ENCODE measurements at places on chromosomes 3 and 15.

- DNase-seq, result no peak
Measured at GRCh38 chr3:56269755-56270535, 198.3 kb downstream of the ERC2 start.

DNA sequence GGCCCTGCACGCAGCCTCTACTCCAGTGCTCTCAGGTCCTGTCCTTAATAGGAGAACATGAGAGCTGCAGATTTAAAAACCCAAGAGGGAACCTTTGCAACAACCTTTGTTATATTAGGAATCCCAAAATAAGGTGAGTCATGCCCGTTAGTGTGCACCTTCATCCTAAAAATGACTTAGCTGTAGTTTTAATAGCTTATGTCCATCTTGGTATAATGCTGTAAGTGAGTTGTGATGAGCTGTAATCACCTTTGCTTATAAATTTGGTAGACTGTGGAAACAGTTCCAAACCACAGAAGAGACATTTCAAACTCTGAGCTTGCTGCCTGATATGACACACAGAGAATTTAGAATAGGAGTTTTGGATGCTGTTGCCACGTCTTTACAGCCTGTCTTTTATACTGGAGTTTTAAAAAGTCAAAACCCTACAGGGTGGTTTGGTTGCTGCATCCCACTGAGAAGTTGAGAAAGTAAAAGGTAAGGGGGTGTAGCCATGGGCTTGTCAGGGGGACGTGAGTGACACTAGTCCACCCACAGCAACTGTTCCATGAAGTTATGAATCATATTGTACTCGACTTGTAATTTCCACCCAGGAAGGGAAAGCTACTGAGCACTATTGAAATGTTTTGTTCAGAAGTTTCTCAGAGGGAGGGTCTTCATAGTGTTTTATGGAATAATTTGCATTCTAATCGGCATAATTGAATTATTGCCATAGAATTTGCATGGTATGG lies 27.4 kb upstream of the CD47 start:
- DNase-seq, result no peak

GRCh38 chr3:138833899-138834595 lies 681 bp downstream of the PIK3CB start:
- DNase-seq, result peak; percentile 76

DNA sequence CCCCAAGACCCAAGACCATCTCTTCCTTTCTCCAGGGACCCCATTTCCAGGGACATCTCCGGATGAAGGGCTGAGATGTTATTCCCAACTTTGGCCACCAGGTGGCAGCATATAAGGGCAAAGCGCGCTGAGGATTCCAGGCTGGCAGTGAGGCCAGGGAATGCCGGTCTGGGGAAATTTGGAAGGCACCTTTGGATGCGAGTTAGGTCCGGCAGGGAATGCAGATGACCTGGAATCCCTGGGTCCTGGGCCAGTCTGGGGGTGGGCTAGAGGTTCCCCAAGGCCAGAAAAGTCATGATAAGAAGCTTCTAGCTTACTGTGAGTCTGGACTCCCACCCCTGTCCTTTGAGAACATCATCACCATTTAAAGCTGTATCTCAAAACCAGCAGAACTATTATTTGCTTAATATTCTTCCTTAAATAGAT lies 1.6 kb upstream of the CHST13 start:
- DNase-seq, result peak; percentile 58

DNA sequence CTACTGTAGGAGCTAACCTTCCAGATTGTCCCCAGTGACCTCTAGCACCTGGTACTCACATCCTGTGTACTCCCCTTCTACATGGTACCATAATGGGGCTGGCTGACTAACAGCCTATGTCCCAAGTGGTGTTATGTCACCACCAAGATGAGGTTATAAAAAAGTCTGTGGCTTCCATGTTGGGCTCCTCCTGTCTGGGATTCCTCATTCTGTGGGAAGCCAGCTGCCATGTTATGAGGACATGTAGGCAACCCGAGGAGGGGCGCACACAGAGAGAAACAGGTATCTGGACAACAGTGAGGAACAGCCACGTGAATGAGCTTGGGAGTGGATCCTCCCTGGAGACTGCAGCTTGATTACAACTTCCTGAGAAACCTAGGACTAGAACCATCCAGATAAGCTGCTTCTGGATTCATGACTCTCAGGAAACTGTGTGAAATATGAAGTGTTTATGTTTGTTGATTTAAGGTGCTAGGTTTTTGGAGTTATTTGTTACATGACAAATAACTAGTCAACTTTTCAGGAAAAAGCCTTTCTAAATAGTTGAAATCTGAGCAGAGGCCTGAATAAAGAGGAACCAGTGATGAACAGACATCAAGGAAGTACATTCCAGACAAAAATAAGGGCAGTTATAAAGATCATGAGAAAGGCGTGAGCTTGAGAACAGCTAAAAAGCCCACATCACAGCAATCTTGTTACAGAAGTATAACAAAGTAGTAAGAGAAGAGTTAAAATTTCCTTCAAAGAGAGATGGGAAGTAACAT lies 21.7 kb downstream of the GOLIM4 start:
- DNase-seq, result no peak

DNA sequence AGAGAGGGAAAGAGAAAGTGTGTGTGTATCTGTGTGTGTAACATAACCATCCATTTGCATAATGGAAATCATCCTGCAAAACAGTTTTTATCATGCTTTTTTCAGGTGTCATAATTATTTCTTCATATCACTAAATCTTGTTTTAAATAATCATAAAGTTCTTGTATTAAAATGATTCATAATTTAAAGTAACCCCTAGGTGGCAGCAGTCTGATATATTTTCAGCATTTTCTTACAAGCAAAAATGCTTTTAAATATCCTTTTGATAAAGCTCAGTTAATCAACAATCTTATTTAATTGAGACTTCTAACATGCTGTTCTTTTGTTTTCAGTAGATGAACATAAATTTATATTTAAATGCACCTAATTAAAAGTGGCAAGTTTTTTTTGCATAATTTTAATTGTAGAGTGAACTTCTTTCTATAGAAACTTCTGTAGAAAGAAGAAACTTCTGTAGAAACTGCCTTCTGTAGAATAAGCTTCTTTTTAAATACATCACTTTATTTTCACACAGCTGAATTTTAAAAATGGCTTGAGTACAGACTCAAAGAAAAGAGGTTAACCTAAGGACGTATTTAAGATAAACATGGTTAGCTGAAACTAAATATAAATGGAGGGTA lies 72.5 kb downstream of the OPA1 start:
- no peak for DNase-seq

- no peak for DNase-seq
Measured at GRCh38 chr3:156743859-156744258, 69.5 kb downstream of the TIPARP start.

DNA sequence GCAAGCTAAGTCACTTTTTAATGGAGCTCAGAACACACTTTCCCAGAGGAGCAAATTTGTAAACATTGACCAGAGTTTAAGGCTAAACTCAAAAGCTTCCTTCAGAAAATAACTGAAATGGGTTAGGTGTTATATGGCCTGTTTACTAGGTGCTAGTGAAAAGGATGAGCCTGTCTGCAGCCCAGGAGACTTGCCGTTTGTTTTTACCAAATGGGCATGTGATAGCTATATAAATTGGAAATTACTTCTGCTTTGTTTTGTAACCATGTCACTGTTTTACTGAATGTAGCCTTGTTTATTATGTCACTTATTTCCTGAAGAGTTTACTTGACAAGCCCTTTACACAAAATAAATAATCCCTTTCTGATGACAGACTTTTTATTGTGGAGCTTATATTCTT lies 109.4 kb upstream of the THSD4 start:
- DNase-seq, result no peak

DNA sequence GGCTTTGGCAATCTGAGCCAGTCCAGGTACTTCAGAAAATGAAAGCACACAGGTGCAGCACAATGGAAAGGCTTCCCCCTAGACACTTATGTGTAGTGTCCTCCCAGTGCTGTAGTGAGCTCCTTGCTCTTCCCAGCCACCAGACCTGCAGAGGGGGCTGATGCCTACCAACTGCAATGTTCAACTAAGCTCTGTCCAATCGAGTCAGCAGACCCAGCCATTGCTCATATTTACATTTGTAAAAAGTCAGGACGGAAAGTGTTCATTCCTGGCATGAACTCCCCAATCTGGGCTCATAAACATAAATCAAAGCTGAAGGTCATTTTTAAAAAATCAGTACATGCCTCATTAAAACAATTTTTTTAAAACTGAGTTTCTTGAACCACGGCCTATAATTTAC lies 73.0 kb downstream of the FOXP1 start:
- no peak for DNase-seq

DNA sequence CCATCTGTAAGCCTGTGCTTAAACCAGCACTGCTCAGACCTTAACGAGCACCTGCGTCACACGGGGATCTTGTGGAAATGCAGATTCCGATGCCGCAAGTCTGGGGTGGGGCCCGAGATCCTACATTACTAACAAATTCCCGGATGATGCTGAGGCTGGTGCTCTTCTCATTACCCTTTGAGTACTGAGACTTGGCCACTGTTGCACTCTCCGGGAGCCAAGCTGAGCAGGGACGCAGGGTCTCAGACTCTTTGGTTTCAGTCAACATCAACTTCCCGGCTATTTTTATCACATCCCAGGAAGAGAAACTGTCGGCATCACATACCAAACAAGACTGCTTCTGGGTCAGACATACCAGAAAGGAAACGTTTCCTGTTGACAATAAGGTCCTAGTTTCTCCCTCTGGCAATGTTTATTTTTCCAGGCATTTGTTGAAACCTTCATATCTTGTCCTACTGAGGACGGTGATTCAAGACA lies 276.6 kb downstream of the SHQ1 start:
- DNase-seq, result no peak

DNA sequence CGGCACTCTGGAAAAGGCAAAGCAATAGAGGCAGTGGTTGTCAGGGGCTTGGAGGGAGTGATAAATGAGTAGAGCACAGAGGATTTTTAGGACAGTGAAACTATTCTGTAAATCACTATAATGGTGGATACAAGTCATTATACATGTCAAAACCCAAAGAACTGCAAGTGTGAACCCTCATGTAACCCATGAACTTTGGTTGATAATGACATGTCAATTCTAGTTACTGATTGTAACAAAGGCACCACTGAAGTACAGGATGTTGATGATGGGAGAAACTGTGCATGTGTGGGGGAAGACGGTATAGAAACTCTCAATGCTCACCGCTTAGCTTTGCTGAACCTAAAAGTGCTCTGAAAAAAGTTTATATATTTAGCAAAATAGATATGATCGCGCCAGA lies 36.0 kb downstream of the BTLA start:
- no peak for DNase-seq

DNA sequence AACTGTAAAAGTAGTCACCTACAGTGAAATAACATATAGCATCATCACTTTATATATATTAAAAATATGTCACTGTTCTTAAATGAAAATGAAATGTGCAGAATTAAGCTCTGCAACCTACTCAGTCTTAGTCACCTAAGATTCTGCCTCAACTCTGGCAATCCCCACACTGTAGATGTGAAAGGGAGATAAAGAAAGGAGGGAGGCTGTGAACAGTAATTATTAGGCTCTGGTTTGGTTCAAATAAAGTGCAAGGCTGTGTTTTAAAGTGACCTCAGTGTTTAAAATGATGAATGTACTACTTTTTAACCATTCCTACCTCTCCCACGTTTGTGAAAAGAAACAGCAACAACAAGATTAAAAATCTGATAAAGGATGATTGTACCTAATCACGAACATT lies 72.2 kb downstream of the ATP8B4 start:
- no peak for DNase-seq

DNA sequence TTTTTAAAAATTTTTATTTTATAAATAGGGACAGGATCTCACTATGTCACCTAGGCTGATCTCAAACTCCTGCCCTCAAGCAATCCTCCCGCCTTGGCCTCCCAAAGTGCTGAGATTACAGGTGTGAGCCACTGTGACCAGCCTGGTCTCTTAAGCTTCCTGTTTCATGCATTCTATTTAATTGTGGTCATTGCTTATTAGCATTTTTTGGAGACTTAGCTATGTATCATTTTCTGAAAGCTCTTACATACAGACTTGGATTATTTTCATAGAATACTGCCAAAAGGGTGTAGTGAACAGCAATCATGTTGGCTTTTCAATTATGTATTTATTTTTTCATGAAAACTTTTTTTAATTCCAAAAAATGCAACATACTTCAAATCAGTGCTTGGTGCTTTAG lies 51.5 kb upstream of the DCUN1D1 start:
- DNase-seq, result no peak

- DNase-seq, result no peak
Measured at GRCh38 chr3:78507196-78507984, 1260.4 kb downstream of the ROBO1 start.

- DNase-seq, result no peak
Measured at GRCh38 chr3:157103280-157103679, 56.7 kb downstream of the CCNL1 start.

All from hypothalamus (tissue), 51 donors.